ENCODE measurements at places on chromosomes 2 and 18.

- DNase-seq = no peak
Measured at GRCh38 chr2:98601532-98602132, 6.7 kb downstream of the COA5 start.

DNA sequence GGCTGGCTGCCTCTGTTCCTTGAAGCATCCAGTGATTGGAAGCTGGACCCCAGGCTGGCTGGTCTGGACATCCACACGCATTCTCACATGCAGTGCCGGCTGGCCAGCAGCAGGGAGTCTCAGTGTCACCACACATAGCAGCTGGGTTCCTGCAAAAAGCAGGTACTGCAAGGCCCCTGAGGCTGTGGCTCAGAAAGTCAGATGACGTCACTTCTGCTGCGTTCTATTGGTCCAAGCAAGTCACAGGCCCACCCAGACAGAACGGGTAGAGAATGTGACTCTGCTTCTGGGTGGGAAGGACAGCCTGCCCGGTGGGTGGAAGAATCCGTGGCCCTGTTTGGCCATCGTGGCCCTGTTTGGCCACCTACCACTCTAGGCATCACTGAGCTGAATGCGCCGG is 51.3 kb upstream of the SPP2 start:
- no peak for DNase-seq

DNA sequence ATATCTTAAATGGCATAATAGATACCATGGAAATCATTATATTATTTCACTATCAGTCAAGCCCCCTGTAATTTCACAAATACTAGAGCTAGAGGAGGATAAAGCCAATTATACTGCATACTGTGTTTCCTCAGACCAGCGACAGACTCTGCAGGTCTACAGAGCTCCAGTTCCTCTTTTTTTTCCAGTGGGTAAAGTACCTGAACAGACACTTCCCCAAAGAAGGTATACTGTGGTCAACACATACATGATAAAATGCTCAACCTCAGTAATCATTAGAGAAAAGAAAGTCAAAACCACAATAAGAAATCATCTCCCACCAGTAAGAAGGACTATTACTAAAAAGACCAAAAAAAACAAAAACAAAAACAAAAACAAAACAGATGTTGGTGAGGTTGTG is 44.6 kb downstream of the SCN7A start:
- no peak for DNase-seq

DNA sequence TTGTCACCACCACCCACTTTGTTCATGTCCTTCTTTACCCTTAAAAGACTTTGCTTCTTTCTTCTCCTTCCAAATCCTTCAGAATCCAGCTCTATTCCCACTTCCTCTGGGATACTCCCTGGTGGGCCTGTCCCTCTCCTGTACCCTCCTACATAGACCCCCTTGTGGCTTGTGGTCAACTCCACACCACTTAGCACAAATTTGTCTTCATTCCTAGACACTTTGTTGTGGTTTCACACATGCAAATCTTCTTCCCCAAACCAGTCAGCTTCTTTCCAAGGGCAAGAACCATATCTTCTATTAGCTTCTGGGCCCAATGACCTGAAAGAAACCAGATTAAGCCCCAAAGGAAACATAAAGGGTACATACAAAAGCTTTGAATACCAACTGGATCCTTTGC is 342.4 kb downstream of the TNS1 start:
- no peak for DNase-seq

DNA sequence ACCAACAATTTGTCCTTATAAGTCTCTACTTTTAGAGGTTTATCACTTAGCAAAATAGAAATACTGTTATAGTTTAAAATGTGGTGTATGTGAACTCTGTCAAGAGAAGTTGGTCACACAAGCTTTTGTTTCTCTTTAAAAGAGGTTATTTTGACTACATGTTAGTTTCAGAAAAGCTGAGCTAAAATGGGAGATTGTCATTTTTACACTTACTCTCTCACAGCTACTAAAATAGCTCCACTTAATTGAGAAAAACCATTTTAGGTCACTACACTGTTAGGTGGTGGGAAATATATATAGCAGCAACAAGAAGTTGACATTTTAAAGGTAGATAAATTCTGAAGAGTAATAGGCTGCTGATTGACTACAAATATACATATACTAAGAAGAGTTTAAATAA is 161.5 kb upstream of the KCNJ3 start:
- no peak for DNase-seq

- DNase-seq = no peak
Measured at GRCh38 chr2:206993964-206994363, 54.6 kb downstream of the CPO start.

DNA sequence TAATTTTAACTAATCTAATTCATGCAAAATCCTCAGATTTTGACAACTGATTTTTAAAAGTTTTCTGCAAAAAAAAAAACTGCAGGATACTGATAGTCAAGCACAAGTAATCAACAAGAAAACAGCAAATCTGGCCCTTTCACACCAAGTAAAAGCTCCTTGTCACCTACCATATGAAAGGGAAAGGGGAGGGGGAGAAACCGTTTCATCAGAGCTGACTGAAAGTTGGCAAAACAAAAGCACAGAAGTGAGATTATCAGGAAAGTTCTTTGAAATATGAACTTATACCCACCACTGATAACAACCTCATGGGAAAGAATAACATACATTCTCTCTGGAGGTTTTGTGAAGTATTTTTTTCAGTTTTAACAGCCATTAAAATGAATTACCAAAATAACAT is 38.7 kb downstream of the ZNF521 start:
- DNase-seq = no peak

DNA sequence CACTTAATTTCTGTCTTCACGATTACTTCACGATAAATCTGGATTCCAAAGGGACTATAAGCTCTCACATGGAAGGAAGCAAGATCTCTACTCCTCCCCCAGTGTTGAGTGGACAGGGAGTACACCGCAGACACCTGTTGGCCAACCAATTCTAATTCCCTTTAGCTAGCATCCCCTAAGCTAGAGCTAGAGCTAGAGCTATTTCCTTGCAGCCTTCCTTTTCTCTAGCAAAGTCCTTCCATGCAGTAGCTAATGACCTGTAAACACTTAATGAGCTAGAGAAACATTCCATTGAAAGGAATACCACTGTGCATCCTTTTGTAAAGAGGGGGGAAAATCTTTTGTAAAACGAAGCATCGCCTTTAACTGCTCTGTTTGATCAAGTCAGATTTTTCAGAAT is 56.5 kb downstream of the BCL11A start:
- no peak for DNase-seq

DNA sequence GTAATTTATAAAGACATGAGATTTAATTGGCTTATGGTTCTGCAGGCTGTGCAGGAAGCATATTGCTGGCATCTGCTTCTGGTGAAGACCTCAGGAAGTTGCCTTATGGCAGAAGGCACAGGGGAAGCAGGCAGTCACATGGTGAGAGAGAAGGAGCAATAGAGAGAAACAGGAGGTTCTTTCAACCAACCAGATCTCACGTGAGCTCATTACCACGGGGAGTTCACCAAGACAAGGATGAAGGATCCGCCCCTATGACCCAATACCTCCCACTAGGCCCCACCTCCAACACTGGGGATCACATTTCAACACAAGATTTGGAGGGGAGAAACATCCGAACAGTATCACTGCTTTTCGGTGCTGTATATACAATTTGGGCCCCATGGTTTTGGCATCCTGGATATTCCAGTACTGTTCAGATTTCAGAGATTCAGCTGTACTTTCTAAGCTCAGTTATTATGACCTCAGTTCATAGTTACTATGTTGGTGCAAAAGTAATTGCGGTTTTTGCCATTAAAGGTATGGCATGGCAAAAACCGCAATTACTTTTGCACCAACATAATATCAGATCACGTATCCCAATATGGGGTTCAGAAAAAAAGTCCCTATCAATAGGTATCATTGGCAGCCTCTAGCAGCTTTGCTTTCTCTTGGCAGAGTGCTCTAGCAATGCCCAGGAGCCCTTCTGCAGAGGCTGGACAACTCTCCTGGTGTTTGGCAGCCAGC is 189.6 kb upstream of the SIX3 start:
- no peak for DNase-seq

- no peak for DNase-seq
Measured at GRCh38 chr2:46774499-46775228, 140.9 kb downstream of the MCFD2 start.

DNA sequence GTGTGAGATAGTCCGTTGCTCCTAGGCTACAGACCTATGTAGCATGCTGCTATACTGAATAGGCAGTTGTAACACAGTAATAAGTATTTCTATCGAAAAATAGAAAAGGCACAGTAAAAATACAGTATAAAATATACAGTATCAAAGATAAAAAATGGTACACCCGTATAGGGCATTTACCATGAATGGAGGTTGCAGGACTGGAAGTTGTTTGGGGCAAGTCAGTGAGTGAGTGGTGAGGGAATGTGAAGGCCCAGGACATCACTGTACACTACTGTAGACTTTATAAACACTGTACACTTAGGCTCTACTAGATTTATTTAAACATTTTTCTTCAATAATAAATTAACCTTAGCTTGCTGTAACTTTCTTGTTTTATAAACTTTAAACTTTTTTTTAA is 3.5 kb downstream of the MAP3K20 start:
- DNase-seq = no peak

DNA sequence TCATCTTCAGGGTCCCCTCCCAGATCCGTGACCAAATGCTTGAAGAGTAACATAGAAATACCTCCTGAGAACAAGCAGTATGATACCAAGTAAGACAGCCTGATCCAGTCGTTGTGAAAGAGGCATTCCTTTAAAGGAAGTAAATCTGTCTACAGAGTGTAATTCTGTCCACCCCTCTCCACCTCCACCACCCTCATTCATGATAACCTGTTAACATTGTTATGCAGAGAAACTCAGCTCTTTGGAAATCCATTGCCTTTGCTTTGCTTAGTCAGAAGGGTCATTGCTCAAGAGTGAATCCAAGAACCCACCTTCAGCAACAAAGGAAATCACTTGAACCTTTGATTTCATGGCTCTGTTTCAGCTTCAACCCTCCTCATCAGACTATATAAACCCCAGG is 155.6 kb downstream of the CYP26B1 start:
- no peak for DNase-seq

DNA sequence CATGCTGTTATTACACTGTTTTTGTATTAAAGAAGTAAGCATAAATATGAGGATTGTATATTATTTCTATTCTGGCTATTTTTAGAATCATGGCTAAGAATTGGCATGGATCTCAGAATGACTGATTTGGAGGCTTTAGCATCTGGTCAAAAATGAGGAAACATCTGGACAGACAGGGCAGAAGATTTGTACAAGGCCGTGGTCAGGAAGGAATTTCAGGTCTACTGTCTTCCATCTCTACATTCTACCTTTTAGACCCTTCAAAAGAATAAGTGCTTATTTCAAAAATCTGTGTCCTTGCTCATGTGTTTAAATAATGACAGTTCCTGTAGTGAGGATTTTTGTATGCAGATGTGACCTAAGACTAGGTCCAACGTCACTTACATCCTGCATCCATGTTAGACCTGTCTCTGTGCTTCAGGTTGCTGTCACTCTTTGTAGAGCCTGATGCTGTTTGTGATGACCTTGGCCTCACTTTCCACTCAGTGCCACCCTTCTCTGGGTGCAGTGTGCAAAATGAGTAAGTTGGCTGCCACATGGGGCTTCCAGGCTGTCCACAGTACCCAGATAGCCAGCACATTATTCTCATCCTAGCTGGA is 54.7 kb upstream of the B3GNT2 start:
- no peak for DNase-seq

- DNase-seq = no peak
Measured at GRCh38 chr2:84904717-84905174, 710 bp upstream of the TMSB10 start.

GRCh38 chr2:86240251-86240650 is 41.0 kb downstream of the MRPL35 start:
- DNase-seq = no peak

DNA sequence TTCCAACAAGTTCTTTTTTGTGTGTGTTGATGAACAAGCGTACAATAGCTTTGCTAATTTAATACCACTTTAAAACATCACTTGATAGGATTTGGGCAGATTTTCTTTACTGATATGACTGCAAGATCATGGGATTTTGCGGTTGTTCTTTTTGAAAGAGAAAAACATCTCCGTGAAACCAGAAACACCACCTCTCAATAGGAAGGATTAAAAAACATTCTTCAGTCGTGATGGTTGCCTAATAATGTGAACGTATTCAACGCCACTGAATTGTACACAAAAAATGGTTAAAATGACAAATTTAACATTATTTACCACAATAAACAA is 19.3 kb downstream of the RBMS1 start:
- no peak for DNase-seq

DNA sequence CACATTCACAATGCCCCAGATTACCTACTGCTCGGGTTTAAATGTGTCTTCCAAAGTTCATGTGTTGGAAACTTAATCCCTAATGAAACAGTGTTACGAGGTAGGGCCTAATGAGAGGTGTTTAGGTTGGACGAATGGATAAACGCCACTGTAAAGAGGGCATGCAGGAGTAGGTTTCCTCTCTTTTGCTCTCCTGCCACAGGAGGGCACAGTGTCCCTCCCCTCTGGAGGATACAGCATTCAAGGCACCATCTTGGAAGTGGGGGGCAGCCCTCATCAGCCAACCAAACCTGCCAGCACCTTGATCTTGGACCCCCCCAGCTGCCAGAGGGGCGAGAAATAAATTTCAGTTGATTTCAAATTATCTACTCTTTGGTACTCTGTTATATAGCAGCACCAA is 103.5 kb downstream of the TSHZ1 start:
- no peak for DNase-seq

GRCh38 chr18:30406728-30407127 is 635.8 kb downstream of the DSC3 start:
- no peak for DNase-seq

DNA sequence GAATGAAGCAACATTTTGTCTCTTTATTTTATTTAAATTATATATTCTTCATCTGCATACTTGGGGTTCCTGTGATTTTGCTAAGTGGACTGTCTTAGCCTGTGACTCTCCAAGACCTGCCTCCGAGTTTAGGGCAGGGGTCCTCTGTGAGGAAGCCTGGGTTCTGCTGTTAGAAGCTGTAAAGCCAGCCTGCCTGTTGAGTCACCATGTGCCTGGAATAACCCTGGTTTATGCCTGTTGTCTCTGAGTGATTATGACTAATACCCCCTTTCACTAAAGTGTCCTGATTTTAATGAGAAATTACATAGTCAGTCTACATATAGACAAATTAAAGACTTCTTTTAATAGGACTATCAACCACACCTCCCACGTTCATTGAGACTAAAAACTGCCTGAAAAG is 369.1 kb downstream of the ZNF521 start:
- no peak for DNase-seq

- no peak for DNase-seq
Measured at GRCh38 chr2:223735035-223735640, 102.2 kb downstream of the AP1S3 start.

DNA sequence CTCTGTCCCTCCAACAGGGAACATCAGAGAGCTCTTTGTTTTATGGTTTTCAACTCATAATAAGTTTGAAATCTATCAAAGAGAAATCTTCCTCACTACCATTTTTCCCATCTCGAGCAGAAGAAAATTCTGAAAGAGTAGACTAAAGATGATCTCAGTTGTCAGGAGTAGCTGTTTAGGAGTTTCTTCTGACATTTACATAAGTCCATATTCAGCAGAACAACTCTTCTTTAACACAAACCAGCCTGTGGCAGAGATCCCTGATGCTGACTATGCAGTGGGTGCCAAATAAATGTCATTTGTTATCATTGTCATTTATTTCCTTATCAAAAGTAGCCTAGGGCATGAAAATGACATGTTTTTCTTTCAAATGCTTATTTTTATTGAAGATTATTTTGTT is 380.7 kb downstream of the MBD2 start:
- no peak for DNase-seq
